Effector CD8-positive, alpha-beta T cell (primary cell): ENCODE measurements at places on chromosomes 11 and 22.

- no peak for DNase-seq
Observed at GRCh38 chr22:50302041-50302541, 5.4 kb downstream of the PLXNB2 start.

DNA sequence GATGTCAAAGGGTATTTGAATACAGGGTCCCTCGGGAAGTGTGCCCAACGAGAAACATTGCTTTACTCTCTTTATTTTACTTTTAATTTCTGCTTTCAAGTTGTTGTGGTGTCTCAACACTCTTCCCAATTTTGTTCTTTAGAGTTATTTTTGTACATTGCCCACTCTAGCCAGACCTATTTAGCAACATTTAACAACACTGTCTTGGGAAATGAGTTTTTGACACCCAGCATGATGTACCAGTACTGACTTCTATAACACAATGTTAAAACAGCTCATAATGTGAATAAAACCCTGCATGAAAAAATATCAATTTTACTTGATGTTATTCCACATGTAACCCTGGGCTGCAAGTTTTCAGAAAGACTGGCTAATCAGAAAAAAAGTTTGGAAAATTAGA lies 350.2 kb upstream of the PITPNB start:
- no peak for DNase-seq

DNA sequence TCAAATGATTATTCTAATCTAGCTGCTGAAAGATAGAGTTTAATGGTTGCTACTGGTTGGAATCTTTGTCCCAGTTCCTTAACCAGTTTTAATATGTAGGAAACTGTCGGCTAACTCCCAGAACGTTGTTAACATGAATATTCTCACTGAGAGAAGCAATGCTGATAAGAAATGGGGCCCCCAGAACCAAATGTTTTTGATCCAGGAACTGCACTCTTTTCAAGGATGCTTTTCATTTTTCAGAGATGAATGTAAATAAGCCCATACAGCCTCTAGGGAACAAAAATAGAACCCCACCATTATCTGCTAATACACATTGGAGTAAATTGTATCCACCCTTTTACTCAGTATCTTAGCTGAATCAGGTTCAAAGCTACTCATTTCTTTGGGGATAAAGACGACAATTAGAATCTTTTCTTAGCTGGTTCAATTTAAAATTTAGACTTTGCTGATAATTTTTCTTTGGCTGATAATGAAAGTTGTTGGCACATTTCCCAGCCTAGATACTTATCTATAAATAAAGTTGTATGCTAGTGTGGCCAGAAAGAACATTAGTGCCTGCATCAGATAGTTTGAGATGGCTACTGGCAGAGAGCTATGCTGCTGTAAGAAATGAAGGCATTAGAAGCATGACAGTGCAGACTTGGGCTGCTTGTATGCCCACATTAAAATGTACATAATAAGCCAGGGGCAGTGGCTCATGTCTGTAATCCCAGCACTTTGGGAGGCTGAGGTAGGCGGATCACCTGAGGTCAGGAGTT lies 323.3 kb upstream of the PDGFD start:
- DNase-seq = no peak

GRCh38 chr11:61375761-61376108 lies 13.6 kb downstream of the TMEM138 start:
- no peak for DNase-seq

DNA sequence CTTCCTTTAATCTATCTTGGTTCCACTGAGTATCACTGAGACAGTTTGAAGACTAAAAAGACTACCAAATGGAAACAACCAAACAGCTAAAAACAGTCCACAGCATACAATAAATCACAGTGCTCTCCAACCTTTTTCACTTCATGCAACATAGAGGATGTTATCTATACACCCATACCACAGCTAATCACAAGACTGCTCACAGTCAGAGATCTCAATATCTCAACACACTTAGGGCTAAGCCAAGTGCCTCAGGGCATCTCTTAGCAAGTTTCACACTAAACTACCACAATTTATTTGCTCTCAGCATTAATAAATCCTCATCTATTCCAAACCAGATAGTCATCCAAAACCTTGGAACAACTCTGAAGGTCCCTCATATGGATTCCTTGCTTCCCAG lies 129.4 kb downstream of the SBF2 start:
- DNase-seq = no peak

- DNase-seq = no peak
Observed at GRCh38 chr11:41498726-41499125, 39.3 kb upstream of the LRRC4C start.

GRCh38 chr11:112226831-112227401 lies 688 bp downstream of the PTS start:
- DNase-seq = no peak

GRCh38 chr11:23288003-23288783 lies 427.9 kb upstream of the CCDC179 start:
- DNase-seq = no peak

DNA sequence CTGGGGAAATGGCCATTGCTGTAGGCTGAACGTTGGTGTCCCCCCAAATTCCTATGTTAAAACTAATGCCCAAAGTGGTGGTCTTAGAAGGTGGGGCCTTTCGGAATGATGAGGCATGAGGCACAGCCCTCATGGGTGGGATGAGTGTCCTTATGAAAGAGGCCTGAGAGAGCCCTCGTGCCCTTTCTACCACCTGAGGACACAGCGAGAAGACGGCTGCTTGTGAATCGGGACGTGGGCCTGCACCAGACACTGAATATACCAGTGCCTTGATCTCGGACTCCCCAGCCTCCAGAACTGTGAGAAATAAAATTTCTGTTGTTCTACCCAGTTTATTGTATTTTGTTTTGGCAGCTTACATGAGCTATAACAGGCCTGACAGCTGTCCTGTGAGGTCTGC lies 162.9 kb upstream of the B3GAT1 start:
- no peak for DNase-seq

DNA sequence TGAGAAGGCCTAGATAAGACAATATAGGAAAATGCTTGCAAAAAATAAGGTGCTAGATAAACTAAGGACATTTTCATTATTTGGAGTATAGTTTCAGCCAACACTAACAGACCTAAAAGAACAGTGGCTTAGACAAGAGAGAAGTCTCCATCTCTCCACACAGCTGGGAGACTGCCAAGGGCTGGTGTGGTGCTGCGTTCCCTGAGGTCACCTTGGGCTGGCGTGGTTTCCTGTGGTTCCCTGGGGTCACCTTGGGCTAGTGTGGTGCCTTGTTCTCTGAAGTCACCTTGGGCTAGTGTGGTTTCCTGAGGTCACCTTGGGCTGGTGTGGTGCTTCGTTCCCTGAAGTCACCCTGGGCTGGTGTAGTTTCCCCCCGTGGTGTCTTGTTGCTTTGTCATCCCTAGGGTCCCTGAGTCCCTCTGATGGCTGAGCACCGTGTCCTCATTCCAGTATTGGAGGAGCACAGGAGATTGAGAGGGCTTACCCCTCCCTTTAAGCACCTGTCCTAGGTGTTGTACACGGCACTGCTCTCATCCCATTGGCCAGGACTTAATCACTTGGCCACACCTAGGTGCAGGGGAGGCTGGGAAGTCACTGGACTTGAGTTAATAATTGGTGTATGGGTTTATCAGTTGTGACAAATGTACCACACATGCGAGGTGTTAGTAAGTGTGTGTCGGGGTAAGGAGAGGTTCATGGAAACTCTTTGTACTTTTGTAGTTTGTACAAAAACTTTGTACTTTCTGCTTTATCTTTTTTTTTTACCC lies 14.9 kb downstream of the SAMM50 start:
- no peak for DNase-seq

DNA sequence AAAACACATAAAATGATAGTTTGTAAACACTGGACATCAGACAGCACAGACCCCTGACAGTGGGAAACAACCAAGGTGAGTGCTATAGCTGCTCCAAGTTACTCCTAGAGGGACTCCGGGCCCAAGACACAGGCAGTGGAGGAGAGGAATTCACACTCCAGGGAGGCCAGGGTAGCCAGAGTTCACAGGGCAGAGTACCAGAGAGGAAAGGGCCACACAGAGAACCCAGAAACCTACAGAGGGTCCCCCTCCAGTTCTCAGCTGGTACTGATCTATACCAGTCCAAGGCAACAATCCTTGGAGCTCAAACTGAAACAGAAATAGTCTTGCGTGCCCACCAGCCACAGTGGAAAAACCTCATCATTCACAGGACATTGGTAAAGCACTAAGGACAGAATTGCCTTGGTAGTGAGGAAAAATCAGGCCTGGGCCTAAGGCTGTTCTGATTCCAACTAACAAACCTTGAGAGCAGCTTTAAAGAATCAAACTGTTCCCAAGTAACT lies 7.6 kb downstream of the VPS37C start:
- no peak for DNase-seq

DNA sequence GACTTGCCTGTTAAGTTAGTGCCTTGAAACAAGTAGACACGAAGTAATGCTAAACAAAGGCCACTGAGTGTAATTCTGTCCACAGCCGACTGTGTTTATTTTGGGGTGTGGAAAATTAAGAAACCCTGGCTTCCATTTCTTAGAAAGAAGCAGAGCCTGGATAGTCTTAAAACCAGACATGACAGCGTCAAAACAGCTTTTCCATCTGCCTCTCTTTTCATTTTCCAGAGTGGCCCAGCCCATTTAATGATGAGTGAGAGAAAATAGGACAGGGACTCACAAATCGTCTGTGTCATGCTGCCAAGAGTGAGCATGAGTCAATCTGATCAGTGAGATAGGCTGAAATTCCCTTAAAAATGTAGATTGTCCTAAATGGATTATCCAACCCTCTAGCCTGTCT lies 485.9 kb downstream of the JRKL start:
- DNase-seq = no peak

DNA sequence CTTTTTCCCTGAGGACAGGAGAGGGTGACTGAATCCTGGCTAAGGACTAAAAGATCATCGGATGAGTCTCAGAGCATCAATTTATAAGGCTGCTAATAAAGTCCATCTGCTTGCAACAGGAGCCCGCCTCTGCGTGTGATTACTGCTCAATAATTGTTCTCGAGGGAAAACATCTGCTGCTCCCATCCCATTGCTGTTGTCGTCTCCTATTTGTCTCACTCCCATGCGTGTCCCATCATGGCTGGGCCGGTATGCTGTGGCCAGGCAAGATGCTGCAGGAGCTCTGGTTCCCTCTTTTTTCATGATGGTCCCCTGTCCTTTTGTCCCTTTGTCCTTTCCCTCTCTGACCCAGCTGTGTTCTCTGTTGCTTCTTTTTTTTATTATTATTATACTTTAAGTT lies 121.2 kb downstream of the SPATA19 start:
- DNase-seq = no peak

GRCh38 chr11:125079878-125080530 lies 16.9 kb downstream of the SLC37A2 start:
- no peak for DNase-seq

GRCh38 chr11:10354389-10354788 lies 49.5 kb downstream of the ADM start:
- no peak for DNase-seq

GRCh38 chr22:39739338-39740027 lies 154.1 kb downstream of the ENTHD1 start:
- DNase-seq = no peak

- DNase-seq = no peak
Observed at GRCh38 chr22:23180893-23181720, 798 bp downstream of the BCR start.

- no peak for DNase-seq
Observed at GRCh38 chr11:80562523-80563125, 1121.8 kb upstream of the TENM4 start.

DNA sequence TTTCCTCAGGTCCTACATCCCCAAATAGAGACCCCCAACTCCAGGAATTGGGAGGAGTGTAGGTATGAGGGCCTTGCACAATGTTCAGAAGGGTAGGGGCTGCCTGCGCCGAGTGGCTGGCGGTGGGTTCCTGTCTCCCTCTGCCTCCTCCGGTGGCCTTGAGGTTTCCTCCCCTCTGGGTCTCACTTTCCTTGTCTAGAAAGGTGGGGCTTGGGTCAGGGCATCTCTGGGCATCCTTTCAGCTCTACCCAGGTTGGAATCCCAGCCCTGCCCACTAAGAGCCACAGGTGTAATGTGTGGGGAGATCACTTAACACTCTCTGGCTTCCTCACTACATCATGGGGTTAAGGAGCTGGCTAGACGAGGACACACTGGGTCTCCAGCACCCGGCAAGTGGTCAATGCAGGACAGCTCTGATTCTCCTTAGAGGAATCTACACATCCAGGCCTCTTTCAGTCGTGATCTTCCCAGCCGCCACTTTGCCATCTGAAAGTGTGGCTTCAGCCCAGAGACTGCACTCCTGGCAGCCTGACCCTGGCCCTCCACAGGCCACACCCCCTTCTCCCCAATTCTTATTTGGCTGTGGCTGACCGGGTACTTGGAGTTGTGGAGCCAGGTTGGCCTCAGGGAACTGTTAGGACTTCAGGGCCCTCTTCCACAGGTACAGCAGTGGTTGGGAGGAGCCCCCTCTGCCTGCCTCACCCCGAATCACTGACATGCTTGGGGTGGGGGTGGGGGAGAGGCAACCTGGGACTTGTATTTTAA lies 22.1 kb downstream of the PRDM11 start:
- no peak for DNase-seq

GRCh38 chr11:46170797-46171196 lies 49.5 kb upstream of the PHF21A start:
- DNase-seq = no peak

GRCh38 chr11:64358907-64359711 lies at the start of gene RPS6KA4:
TSS of gene RPS6KA4 (plus strand) at chr11:64359162. CDS start at chr11:64359236, 74 bp downstream.
- no peak for DNase-seq
